Caco-2 (cell line): ENCODE measurements at places on chromosomes 13 and 19. TPM values are rescaled to one million over a fixed set of nuclear protein-coding genes. Genes with fewer than 3 reads are reported as not detected.

Gene RASGRP4
- total RNA-seq, result not detected in 2 replicates

Gene CEACAM19
- total RNA-seq, result 2.9 and 3.3 TPM in 2 replicates

Gene PSG4
- total RNA-seq, result not detected in 2 replicates

Gene TGFBR3L
- total RNA-seq, result 9.8 and 10.8 TPM in 2 replicates

Gene KIR2DL3
- total RNA-seq, result not detected in 2 replicates

Gene MAP3K10
- 10.7 and 11.8 TPM in 2 replicates for total RNA-seq

Gene SHANK1
- not detected in 2 replicates for total RNA-seq

Gene LILRB1
- total RNA-seq, result not detected in 2 replicates

Gene SPRED3
- 2.9 and 3.5 TPM in 2 replicates for total RNA-seq

Gene CCDC8
- total RNA-seq, result 0.18 and 0.37 TPM in 2 replicates

Gene SIGLEC10
- total RNA-seq, result not detected in 2 replicates

Gene PGLYRP2
- total RNA-seq, result not detected in 2 replicates

Gene DZIP1
- 6.5 and 8.1 TPM in 2 replicates for total RNA-seq

Gene KLF1
- total RNA-seq, result not detected in 2 replicates

Gene DIRAS1
- total RNA-seq, result 2.3 TPM in 2 replicates

Gene NXNL1
- total RNA-seq, result not detected in 2 replicates

Gene SCN1B
- total RNA-seq, result 1.7 and 1.9 TPM in 2 replicates

Gene ZNF43
- total RNA-seq, result not detected in 2 replicates

Gene ANGPTL8
- not detected in 2 replicates for total RNA-seq

Gene CGB5
- 0.49 TPM in 1 of 2 replicates, not detected in the other for total RNA-seq

Gene MBD3L3
- not detected in 2 replicates for total RNA-seq

Gene ATG4D
- 34.3 and 34.6 TPM in 2 replicates for total RNA-seq

Gene FFAR1
- total RNA-seq, result not detected in 2 replicates

Gene IGSF23
- 3.9 and 6.8 TPM in 2 replicates for total RNA-seq

Gene KLK4
- not detected in 2 replicates for total RNA-seq

Gene PRR22
- total RNA-seq, result 7.1 TPM in 2 replicates

Gene FSD1
- total RNA-seq, result 9.0 and 15.6 TPM in 2 replicates

Gene TMEM150B
- total RNA-seq, result 1.6 and 3.4 TPM in 2 replicates
